ENCODE measurements at places on chromosomes 1 and 21.

- DNase-seq = no peak
Observed at GRCh38 chr1:11533790-11534787, 55.1 kb downstream of the DISP3 start.

GRCh38 chr1:209809611-209810010 lies 3.7 kb upstream of the IRF6 start:
- DNase-seq = no peak

GRCh38 chr21:46153247-46154154 lies 1.9 kb downstream of the FTCD start:
- no peak for DNase-seq

DNA sequence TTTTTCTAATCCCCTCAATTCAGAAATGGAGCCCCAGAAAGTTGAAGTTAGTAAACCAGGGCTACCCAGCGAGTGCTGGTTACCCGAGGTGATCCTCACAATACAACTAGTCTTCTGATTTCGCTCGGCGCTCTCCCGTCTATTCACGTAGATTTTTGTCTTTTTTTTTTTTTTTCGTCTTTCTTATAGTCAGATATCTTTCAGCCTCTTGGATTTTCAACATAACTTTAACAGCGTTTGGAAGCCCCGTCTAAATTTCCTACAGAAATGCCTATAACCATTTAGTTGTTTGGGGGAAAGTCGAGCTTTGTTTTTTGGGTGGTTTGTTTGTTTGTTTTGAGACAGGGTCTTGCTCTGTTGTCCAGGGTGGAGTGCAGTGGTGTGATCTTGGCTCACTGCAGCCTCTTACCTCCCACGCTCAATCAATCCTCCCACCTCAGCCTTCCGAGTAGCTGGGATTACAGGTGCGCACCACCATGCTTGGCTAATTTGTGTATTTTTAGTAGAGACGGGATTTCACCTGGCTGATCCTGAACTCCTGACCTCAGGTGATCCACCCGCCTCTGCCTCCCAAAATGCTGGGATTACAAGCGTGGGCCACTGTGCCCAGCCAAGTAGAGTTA lies 818 bp upstream of the TMEM50B start:
- DNase-seq = no peak

- no peak for DNase-seq
Observed at GRCh38 chr1:178942285-178943198, 71.7 kb upstream of the ANGPTL1 start.

DNA sequence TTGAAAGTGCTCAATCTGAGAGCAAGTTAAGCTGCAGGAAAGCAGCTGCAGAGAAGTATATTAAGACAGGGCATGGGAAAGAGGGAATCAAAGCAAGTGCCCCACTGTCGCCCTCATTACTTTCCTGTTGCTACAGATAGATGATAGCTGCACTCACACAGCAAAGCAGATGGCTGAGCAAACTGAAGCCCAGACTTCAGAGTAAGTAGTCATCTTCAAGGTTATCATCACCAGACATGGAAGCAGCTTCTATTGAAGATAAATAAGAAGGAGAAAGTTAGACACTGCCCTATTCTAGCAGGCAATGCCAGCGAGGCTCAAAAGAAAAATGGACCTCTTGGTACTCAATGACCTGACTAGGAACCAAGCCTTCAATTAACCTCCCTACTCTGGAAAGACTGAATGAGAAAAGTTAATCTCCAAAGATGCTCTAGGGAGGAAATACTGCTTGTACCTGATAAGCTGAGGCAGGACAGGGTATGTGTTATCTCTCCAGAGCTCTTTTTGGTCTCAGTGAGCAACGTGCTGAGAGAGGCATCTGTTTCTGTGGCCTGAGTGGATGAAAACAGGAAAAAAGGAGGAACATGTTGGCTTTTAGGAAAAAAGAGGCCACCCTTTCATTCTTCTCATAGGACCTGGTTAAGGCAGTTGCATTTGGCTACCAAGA lies 11.1 kb upstream of the MRPL9 start:
- DNase-seq = no peak

- DNase-seq = peak; percentile 64
Observed at GRCh38 chr1:111214884-111215283, 12.6 kb upstream of the CHI3L2 start.

- DNase-seq = no peak
Observed at GRCh38 chr1:55067022-55067778, 27.9 kb downstream of the PCSK9 start.

DNA sequence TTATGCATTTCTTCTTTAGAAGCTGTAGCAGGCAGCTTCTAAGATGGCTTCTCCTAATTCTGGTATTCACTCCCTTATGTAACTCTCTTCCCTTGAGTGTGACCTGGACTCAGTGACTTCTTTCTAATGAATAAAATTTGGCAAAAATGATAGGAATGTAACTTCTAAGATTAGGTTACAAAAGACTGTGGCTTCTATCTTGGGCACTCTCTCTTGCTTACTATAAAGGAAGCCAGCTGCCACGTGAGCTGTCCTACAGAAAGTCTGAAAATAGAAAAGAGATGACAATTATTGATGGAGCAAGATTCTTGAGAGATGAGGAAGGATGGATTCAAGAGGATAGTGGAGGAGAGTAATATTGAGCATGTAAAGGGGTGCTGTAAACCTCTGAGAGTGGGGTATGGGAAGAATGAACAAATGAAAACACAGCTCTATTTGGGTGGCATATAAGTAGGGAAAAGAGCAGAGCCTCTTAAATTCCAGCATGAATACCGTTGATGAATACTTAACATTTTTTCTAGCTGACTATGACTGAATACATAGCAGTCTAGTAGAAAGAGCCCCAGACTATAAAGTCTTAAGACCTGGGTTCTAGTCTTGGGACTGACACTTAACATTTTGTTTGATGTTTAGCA lies 5.5 kb downstream of the TSEN15 start:
- DNase-seq = no peak

DNA sequence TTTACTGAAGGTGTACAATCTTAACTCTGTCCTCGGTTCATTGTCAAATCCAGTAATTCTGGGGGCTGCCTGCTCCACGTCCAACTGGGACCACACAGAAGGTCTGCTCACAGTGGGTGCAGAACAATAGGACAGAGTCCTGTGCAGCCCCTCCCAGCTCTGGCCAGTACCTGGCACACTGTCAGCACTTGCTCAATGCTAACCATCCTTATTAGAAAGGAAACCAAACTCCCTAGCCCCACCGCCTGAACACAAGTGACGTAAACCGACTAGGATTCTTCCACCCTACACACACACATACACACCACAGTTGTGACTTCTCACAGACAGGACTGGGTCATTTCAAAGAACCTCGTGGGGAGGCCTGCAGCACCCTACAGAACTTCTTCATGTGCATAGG lies 5.2 kb downstream of the BCAR3 start:
- no peak for DNase-seq

DNA sequence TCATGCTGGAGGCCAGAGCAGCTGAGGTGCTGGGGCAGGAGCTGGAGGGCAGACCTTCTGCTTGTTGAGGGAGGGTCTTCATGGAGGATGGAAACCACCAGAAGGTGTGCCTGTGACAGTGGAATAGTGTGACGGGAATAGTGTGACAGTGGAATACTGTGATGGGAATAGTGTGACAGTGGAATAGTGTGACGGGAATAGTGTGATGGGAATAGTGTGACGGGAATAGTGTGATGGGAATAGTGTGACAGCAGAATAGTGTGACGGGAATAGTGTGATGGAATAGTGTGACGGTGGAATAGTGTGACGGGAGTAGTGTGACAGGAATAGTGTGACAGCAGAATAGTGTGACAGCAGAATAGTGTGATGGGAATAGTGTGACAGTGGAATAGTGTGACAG lies 325.1 kb downstream of the HHAT start:
- DNase-seq = no peak

DNA sequence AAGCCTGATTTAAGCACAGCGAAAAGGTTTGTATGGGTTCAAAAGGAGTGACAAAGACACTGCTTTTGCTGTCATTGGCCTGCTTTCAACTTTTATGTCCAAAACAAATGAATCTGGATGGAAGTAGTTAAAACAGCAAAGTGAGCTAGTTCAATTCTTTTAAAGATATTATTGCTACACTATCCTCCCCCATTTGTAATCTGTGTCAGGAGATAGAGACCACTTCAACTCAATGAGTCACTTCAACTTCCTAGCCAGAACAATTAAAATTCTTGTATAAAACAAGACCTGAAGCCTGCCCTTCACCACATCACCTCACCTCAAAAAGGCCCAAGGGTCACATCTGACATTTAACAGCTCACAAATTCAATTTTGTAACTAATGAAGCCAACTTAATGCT lies 364.1 kb upstream of the LYPLAL1 start:
- DNase-seq = no peak

DNA sequence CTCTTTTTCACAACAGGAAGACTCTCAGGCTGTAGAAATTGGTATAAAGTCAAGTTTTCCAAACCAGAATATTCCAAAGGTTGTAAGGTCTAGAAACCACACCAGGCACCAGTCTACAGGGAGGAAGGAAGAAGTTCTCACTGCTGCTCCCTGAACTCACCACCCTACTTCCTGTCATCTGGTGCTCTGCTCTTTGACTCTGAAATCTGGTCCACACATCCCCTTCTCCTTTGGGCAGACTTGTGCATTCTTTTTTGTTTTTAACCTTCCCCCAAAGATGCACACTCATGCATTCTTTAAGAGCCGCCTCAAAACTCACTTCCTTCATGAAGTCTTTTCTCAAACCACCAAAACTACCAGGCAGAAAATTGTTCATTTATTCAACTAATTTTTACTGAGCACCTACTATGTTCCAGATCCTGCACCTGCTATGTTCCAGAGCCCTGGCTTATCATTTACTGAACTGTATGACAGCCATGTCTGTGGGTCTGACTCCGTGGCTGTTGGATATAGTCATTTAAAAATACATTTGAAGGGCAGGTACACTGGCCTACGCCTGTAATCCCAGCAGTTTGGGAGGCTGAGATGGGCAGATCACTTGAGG lies 30.1 kb upstream of the EPS15 start:
- no peak for DNase-seq

DNA sequence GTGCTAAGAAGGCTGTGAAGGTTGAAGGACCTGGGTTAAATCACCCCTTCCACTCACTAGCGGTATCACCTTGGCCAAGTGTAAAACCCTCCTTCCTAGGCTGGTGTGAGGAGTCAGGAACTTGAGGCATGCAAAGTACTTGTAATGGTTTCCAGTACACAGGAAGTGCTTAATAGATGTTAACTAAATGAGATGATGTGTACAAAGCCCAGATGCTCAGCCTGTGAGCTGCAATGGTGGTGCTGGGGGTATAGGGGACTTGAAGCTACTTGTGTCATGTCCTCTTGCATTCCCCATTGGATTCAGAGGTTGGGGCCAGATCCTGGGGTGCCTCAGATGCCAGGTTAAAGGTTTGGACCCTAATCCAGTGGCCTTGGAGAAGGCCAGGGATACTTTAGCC lies 75.5 kb downstream of the EPHB2 start:
- DNase-seq = no peak

DNA sequence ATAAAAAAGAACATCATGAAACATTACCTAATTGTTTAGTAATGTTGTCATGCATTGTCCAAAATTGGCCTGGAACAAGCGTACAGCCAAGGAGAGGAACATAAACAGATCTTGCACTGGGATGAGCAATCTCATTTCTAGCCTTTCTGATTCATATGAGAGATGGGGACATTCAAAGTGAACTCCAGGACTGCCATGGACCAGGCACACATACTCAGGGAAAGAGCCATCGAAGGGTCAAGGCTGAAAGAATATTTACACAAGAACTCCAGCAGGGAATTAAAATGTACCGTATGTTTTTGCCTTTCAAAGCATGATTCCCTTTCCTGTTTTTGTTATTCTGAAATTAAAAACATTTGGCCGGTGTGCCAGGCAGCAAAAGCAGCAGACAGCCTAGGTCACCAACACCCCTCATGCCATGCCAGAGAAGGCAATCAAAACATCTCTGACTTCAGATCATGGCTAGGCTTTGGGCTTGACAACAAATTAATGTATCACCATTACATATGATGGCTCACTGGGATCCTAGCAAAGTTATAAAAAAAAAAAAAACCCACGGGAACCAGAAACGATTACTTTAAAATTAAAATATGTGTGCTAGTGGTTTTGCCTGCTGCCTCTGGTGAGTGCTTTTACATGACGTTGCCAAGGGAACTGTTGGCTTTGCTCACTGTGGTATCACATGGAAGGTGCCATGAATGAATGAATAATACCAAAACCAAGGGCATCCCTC lies 159.8 kb downstream of the TGFBR3 start:
- DNase-seq = no peak

DNA sequence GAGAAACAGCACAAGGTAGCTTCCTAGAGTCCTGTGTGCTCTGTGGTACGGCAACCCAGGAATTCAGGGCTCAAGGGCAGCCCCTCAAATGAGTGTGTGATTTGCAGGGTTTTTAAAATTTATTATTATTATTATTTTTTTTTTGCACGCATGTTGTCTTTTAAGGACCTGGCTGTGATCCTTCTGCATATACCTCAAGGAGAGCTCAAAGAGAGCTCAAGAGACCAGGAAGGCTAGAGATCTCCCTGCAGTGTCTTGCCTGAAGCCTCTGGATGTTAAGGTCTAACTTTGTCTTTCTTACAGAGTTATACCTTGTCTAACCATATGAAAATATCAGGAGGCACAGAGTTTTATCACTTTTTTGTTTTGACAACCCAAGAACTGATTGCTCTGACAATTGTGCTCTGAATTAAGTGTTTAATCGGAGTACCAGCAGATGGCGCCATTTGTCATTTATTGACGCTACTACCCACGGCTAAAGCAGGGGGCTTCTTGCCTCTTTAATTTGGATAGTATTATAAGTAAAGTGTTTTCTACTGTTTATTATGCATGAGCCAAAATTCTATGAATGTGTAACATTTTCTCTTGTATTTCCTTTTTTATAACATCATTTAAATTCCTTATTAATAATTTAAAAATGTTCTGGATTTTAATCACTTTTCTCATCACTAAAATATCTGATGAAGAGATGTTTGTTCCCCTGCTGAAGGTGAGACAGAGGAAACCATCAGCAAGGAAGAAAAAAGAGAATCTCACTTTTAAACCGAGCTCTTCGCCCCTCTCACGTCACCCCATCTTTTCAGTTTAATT lies 35.8 kb upstream of the LMO4 start:
- peak; percentile 32 for DNase-seq

GRCh38 chr1:239772446-239772845 lies 319.2 kb upstream of the FMN2 start:
- DNase-seq = no peak

GRCh38 chr21:41364308-41364707 lies 2.5 kb downstream of the MX2 start:
- DNase-seq = no peak
